ENCODE measurements at places on chromosomes 6 and 20. TPM values are rescaled to one million over a fixed set of nuclear protein-coding genes. Genes with fewer than 3 reads are reported as not detected.

GRCh38 chr6:69976591-69977090 lies 110.3 kb downstream of the COL19A1 start:
- no peak for DNase-seq

GRCh38 chr20:58753922-58754551 lies 61.4 kb downstream of the NPEPL1 start:
- DNase-seq = no peak

Gene PREP
- 15.7 TPM for total RNA-seq

- DNase-seq = no peak
Observed at GRCh38 chr6:126716826-126717509, 377.1 kb downstream of the CENPW start.

DNA sequence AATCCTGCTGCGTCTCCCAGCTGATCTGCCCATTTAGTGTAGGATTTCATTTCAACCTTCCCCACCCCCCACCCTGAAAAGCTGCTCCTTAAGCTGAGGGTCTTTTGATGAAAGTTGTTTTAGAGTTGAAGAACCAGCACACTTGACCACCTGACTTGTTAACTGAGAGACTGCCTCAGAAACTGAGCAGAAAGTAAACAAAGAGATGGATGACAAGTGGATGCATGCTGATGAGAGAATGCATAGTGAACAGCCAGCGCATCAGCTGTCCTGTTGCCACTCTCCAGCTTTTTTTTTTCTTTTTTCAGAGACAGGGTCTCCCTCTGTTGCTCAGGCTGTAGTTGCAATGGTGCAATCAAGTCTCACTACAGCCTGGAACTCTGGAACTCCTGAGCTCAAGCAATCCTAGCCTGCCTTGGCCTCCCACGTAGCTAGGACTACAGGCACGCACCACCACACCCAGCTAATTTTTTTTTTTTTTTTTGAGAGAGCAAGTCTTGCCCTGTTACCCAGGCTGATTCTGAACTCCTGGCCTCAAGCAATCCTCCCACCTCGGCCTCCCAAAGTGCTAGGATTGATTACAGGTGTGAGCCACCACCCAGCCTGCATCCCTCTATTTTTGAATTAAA lies 9.5 kb downstream of the RPL10A start:
- no peak for DNase-seq

GRCh38 chr6:30722280-30723112 lies 2.3 kb downstream of the TUBB start:
- peak; percentile 89 for DNase-seq

Gene SLC25A27
- total RNA-seq = not detected

Gene RCAN2
- not detected for total RNA-seq

DNA sequence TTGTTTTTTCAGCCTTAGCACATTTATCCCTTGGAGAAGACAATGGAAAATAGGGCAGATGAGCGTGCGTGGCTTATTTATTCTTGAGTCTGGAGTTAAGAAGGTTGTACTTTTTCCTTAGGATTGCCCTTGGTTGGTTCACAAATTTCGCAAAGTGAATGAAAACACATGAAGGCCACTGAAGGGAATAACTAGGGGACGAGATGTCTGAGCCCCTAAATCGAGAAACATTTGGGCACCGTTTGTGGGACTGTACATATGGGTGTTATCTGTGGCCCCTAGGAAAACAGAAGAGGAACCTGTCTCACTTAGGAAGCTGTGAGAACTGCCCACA lies 19.4 kb upstream of the TRIM27 start:
- no peak for DNase-seq

GRCh38 chr6:41503827-41504465 lies 42.2 kb upstream of the FOXP4 start:
- DNase-seq = no peak

Gene SSTR4
- total RNA-seq = not detected

DNA sequence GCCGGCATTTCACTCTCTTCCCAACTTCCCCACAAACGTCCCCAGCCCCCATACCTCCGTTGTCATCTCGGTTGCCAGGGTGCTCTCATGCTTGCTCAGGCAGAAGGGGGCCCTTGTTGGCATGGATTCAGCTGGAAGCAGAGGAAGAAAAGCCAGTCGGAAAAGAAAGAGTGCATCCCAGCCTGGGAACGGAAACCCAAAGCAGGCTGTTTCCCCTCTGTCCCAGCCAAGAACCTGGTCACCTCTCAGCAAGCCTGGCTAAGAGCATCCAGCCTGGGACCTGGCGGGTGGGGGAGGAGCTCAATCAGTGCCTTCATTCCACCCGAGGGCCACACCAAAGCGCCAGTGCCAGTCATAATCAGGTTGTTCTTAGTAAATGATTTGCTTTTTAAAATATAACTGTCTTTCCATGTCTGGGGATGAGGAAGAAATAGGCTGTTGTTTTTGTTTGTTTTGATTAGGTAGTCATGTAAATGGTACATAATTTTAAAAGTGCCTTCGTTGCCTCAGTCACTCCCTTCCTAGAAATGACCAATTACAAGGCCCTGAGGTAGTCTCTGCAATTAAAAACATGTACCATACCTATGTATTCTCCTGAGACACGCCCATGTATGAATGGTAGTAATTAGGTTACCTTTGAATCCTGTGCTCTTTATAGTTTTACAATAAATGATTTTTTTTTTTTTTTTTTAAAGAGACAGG lies 21.1 kb downstream of the CHMP4B start:
- DNase-seq = no peak

Measured in CD8-positive, alpha-beta T cell (primary cell).